ENCODE measurements at places on chromosomes 4 and X.

GRCh38 chr4:97028785-97029184, 1114.5 kb downstream of the STPG2 start:
- no peak for DNase-seq

- DNase-seq: no peak
These were observed 46.8 kb downstream of the UGT2A3 start for GRCh38 chr4:68904786-68905185.

GRCh38 chr4:139767168-139767567, 101.5 kb downstream of the MGST2 start:
- DNase-seq: no peak

DNA sequence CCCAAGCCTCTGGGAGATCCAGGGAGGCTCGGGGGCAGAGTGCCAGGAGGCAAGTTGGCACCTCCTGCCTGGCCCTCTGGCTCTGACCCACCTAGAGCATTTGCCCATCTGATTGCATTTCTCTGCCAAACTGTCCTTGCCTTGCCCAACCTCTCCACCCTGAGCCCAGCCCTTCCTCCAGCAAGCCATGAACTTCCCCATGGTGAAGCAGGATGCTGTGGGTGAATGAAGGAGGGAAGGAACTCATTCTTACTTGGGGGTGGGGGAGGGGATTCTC, 9.3 kb upstream of the CNGA2 start:
- no peak for DNase-seq

DNA sequence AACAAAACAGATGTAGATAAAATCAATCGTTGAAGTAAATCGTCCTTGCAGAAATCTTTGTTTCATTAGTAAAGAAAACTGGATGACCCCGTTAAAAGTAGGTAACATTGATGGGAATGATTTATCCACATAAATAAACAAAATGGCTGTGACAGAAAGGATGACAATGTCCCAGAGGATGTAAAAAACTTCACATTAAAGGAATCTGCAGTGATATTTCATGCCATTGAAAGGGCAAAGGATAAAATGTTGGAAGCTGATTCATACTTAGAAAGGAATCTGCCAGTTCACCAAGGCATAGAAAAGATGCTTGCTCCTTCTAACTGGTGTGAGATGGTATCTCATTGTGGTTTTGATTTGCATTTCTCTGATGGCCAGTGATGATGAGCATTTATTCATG, 24.2 kb upstream of the EPGN start:
- DNase-seq: no peak

- no peak for DNase-seq
These were observed 169.2 kb downstream of the PARM1 start for GRCh38 chr4:75101906-75102786.

- no peak for DNase-seq
These were observed 50.2 kb downstream of the MGST2 start for GRCh38 chr4:139715746-139716391.

DNA sequence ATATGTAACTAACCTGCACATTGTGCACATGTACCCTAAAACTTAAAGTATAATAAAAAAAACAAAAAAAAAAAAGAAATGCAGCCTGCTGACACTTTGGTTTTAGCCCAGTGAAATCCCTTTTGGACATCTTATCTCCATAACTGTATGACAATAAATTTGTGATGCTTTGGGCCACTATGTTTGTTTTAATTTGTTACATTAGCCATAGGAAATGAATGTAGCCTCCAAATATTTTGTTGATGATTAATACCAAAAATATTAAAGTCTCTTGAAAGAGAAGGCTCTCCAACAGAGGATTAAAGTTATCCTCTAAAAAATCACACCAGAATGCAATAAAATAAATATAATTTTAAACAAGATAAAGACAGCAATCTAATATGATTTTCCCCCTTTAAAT, 852.7 kb upstream of the SLIT2 start:
- no peak for DNase-seq

GRCh38 chr4:181645489-181645888, 597.7 kb upstream of the TENM3 start:
- no peak for DNase-seq

GRCh38 chr4:2483237-2483636, 14.3 kb downstream of the RNF4 start:
- no peak for DNase-seq

GRCh38 chr4:74376888-74377483, 12.0 kb downstream of the EREG start:
- DNase-seq: no peak

DNA sequence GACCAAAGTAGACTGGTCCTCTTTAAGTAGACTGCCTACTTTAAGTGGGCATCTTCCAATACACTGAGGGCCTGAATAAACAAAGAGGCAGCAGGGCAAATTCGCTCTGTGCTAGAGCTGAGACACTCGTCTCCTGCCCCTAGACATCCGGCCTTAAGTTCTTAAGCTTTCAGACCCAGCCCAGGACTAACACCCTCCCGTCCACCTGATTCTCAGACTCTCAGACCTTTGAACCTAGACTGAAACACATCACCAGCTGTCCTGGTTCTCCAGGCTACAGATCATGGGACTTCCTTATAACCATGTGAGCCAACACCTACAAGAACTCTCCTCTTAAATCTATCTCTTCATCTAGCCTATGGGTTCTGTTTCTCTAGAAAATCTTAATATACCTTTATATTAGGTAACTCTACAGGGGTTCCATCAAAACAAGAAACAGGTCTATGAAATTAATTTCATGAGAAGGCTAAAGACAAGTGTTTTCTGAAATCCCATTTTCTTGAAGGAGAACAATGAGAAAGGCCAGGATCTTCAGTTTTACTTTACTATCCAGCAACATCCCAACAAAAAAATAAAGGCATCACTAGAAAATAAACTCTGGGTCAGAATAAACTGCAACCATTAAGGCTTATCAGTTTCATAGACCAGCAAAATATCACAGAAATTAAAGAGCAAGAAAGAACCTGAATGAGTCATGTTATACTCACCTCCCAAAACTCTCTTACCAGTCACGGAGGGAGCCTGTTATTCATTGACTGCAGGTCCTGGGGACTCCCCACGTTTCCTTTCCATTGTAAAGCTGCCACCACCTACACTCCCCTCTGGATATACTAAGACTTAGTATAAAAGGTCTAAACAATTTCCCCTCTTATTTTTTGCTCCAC, 14.8 kb downstream of the ADGRA3 start:
- no peak for DNase-seq

- no peak for DNase-seq
These were observed 7.4 kb upstream of the PGRMC1 start for GRCh38 chrX:119228512-119229252.

- no peak for DNase-seq
These were observed 512.5 kb upstream of the HTR2C start for GRCh38 chrX:114071412-114071811.

GRCh38 chr4:74181219-74181618, 23.3 kb downstream of the MTHFD2L start:
- DNase-seq: no peak

GRCh38 chr4:128338634-128339355, 51.2 kb upstream of the PGRMC2 start:
- no peak for DNase-seq

- peak; percentile 40 for DNase-seq
These were observed at the start of gene PTCHD1 for GRCh38 chrX:23334848-23335599. Gene PTCHD1 (plus strand): TSS chrX:23334849. CDS start chrX:23334876, 27 bp downstream.

DNA sequence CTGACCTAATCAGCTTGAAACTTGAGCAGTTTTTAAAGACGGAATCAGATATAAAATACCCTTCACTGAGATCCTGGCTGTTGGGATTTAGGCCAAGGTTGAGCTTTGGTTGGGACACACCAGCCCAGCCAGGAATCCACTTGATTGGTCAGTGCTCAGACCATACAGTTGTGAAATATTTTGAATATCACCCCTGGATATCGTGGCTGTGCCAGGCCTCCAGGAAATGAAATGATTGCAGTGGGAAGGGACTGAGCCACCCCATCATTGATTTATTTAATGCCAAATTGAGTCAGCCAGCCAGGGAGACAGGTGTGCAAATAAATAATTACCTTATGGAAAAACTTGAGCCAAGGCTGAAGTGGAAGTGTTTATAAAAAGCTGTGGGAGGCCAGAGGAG, 128.4 kb upstream of the SCML1 start:
- no peak for DNase-seq

GRCh38 chr4:77126809-77127208, 30.2 kb upstream of the CCNG2 start:
- DNase-seq: no peak

DNA sequence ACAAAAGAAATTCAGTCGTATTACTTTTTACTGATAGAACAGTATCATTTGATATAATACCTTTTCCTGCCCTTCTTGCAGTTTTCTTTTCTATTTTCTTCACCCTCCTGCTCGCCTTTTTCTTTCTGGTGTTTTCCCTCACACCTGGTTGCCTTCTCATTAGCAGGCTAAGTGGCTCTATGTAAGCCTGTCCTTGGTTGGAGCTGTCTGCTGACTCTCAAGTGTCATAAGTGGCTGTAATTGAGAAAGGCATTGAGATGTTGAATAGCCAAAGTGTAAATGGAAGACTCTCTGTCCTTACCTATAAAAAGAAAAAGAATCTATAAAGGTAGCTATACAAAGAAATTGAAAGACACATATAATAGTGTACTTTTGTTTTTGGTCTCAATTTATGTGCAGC, 180.7 kb downstream of the ADGRL3 start:
- no peak for DNase-seq

GRCh38 chr4:24024157-24024556, 134.3 kb upstream of the PPARGC1A start:
- DNase-seq: no peak

GRCh38 chr4:22515145-22515887, 550 bp downstream of the ADGRA3 start:
- peak; percentile 82 for DNase-seq

GRCh38 chrX:100695991-100696390, 35.9 kb downstream of the SYTL4 start:
- DNase-seq: no peak

- peak; percentile 12 for DNase-seq
These were observed 88.5 kb downstream of the FAM193A start for GRCh38 chr4:2624782-2625530.

DNA sequence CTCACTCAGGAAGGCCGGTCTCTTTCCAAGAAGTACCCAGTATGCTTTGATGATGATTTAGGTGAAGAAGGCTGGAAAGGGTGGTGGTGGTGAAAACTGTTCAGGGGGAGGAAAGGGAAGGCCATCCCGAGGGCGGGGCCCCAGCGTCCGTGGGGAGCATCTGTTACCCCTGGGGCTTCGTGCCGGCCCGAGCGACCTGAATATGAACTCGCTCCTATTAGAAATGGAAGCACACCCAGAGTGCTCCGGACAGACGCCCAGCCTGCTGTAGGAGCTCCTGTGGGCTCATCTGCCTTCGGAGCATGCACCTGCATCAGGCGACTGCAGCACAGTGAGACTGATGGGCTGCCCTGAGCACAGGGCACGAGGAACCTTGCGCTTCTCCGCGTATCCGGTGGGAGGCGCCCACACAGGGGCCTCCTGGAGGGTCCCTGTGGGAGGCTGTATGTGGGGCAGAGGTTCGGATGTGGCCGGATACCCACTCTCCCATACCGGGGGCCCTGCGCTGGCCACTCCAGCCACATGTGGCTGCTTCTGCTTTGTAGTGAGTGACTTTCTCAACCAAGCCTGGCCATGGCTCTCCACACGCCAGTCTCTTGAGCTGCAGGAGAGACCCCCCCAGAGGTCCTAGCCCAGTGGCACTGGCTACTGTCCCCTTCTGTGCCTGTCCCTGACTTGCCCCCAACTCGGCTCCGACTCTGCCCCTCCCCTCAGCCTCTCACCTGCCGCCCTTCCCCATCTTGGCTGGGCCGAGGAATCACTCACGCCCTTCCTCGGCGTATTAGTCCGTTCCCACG, 36.7 kb downstream of the FGFRL1 start:
- DNase-seq: peak; percentile 16

GRCh38 chr4:79049840-79050540, 110.8 kb upstream of the PAQR3 start:
- DNase-seq: no peak

DNA sequence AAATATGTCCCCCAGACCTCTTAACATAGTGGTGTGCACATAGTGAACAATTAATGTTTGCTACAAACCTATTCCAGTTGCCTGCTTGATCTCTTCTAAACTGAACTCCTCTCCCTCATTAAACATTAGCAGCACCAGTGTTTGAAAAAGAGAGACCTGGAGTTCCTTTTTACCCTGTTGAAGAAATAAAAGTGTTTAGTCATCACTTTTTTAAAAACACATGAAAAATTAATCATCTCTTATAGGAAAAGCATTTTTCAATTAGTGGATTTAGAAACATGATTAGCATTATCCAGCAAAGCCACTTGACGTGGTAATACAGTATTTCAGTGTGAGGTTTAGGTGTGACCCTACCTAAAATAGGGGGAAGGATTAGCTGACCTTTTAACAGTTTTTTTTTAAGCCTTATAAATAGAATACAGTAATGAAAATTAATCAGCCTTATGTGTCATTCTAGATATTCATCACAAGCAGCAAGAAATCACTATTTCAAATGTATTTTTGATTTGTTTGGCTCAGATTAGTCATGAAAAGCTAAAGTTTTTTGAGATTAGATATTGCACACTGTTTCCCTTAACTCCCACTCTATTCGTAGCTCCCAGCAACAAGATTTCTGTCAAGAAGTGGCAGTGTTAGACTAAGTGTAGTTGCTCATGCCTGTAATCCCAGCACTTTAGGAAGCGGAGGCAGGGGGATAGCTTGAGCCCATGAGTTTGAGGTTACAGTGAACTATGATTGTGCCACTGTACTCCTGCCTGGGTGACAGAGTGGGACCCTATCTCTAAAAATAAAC, 26.2 kb downstream of the CUL4B start:
- DNase-seq: no peak

DNA sequence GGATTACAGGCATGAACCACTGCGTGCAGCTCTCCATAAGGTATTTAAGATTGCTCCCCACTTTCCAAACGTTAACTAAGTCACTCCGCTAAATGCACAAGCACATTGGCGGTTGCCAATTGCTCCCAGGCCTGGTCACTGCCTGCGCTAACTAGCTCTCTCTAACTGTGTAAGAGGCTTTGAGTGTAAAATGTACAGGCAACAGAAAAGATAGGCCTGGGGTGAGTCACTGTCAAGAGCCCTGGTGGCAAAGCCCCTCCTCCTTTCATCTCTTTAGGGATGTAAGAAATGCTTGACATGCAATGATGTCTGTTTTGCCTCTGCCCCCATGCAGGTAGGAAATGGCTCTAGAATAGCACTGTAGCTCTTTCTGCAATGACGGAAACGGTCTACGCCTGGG, 329.7 kb upstream of the GATB start:
- no peak for DNase-seq

GRCh38 chrX:63436865-63437264, 85.7 kb upstream of the SPIN4 start:
- DNase-seq: no peak

Data from right cardiac atrium (tissue), 5 donors.